ENCODE measurements at places on chromosomes 16 and 17. TPM values are rescaled to one million over a fixed set of nuclear protein-coding genes. Genes with fewer than 3 reads are reported as not detected.

The AMZ2 gene
- total RNA-seq = 30.4 TPM

The HBM gene
- not detected for total RNA-seq

The MYH13 gene
- not detected for total RNA-seq

DNA sequence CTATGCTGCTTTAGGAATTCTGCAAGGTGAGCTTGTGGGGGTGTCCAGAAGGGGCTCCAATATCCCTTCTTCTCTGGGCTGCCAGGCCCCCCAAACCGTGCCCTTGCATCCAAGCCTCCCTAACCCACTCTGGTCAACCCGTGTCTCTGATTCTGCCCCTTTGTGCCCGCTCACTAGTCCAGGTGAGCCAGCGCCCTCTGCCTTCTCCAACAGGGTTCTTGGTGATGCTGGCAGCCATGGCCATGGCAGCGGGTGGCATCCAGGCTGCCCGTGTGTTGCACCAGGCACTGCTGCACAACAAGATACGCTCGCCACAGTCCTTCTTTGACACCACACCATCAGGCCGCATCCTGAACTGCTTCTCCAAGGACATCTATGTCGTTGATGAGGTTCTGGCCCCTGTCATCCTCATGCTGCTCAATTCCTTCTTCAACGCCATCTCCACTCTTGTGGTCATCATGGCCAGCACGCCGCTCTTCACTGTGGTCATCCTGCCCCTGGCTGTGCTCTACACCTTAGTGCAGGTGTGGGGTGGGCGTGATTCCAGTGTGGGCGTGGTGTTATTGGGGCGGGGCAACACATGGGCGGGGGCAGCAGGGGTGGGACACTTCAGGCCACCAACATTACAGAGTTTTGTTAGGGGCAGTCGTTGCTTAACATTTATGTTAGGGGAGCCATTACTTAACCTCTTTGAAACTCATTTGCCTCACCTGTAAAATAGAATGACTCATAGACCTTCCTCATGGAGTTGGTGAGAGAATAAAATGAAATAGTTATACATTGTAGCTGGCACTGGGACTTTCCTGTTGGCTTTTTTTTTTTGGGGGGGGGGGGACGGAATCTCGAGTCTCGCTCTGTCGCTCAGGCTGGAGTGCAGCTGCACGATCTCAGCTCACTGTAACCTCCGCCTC lies 31.4 kb downstream of the ANKRD40 start:
- H3K27me3 ChIP-seq = no peaks in the 10 kb centered on the region
- no peaks in the 10 kb centered on the region for H3K36me3 ChIP-seq
